CD4-positive, alpha-beta memory T cell (primary cell): ENCODE measurements at places on chromosomes 1 and 21. TPM values are rescaled to one million over a fixed set of nuclear protein-coding genes. Genes with fewer than 3 reads are reported as not detected.
A peak's percentile ranks its signal among the peaks of the same experiment; 100 is the strongest.

Gene DIO1
- not detected for total RNA-seq

Gene CD1B
- not detected for total RNA-seq

Gene TRIM17
- 0.69 TPM for total RNA-seq

Gene SH3BGR
- total RNA-seq = 2.4 TPM

Gene SLC16A4
- total RNA-seq = 0.90 TPM

Gene SELL
- total RNA-seq = 378 TPM

Gene NCMAP
- not detected for total RNA-seq

Gene RAD54L
- total RNA-seq = 1.0 TPM

Gene FLAD1
- 52.4 TPM for total RNA-seq

Gene NPHS2
- total RNA-seq = not detected

Gene UTP25
- total RNA-seq = 13.4 TPM

DNA sequence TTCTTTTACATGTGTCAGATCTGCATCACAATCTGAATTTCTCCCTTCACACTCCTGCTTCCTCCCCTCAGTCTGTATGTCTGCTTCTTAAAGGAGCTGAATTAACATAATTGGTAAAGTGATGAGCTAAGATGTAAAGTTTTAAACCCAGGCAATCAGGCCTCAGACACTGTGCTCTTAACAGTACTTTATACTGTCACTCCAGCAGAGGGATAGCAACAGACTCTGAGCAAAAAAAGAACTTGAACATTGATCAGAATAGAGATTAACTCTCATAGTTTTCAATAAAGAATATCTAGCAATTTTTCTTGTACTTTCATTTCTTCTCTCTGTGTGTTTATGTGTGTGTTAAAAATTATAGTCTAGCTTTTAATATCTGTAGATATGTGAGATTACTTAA lies 110.3 kb downstream of the DUSP10 start:
- DNase-seq = no peak

DNA sequence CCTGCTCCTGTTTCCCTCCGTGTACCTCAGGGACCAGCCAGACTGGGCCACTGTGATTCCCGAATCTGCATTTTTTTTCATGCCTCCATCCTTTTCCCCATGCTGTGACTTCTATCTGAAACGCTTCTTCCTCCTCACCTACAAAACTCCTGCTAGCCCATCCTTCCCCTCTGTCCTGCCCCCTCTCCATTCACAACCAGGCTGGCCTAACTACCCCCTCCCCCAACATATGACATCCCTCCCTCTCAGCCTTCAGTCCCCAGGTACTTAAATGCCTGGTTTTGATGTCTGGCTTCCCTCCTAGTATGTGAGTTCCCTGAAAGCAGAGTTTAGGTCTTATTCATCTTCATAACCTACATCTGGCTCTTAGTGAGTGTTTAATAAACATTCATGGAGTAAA lies 82.7 kb downstream of the TAS1R2 start:
- no peak for DNase-seq

GRCh38 chr1:103516693-103517092 lies 8.8 kb upstream of the RNPC3 start:
- no peak for DNase-seq

- DNase-seq = no peak
Observed at GRCh38 chr1:45569571-45569961, 14.3 kb upstream of the NASP start.

DNA sequence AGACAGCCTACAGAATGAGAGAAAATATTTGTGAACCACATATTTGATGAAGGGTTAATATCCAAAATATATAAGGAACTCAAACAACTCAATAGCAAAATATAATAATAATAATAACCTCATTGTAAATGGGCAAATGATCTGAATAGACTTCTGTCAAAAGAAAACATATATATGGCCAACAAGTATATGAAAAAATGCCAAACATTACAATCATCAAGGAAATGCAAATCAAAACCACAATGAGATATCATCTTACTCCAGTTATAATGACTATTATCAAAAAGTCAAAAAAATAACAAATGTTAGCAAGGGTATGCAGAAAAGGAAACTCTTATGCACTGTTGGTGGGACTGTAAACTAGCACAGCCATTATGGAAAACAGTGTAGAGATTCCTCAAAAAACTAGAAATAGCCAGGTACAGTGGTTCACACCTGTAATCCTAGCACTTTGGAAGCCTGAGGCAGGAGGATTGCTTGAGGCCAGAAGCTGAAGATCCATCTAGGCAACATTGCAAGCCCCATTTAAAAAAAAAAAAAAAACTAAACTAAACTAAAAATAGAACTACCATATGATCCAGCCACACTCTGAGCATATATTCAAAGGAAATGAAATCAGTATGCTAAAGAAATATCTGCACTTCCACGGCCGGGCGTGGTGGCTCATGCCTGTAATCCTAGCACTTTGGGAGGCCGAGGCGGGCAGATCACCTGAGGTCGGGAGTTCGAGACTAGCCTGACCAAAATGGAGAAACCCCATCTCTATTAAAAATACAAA lies 17.3 kb upstream of the TRIM67 start:
- DNase-seq = no peak

DNA sequence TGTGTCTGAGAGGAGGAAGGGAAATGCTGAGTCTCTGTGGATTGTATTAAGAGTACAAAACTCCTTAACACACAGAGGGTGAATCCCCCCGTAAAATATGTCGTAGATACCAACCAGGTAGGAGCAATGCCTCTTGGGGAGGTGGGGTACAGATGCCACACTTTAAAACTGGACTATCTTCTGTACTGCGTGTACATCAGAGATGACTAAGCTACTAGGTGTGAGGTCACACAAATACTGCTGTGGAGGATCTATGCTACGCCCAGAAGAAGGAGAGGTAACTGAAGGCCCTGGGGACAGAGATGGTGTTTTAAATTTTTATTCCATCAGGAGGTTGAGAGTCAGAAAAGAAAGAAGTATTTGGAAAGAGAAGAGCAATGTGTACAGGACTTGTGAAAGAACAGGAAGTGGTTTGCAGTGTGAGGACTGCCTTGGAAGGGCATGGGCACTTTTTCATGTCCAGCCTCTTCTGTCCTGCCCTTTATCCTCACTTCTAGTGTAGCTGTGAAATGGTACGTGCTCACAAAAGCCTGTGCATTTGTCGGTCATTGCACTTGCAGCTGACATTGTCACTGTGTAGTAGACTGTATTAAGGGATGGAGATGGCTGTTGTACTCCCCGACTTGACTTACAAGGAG lies 287.8 kb upstream of the CHRM3 start:
- no peak for DNase-seq

DNA sequence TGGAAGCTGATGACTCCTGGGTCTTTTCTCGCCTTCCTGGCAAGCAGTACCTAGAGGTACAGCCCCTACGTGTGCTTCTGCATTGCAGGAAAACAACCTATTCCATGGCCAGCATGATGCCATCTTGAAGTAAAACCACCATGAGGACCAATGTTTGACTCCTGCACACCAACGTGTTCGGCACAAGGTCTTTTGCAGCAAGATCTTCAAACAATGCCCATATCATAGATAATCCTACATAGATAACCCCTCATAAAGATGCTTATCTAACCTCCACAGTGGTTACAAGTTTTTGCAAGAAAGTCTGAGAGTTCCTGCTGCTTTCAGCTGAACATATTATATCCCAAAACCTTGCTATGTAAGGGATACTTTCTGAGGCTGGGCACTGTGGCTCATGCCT lies 141.1 kb upstream of the MAP1LC3C start:
- no peak for DNase-seq

GRCh38 chr21:38334866-38335265 lies 78.1 kb downstream of the KCNJ15 start:
- no peak for DNase-seq

GRCh38 chr1:206872139-206872538 lies 6.7 kb downstream of the IL20 start:
- no peak for DNase-seq

GRCh38 chr1:93021539-93022134 lies 57.4 kb upstream of the MTF2 start:
- peak; percentile 60 for DNase-seq

- DNase-seq = no peak
Observed at GRCh38 chr1:209109001-209109785, 474.3 kb upstream of the CAMK1G start.

DNA sequence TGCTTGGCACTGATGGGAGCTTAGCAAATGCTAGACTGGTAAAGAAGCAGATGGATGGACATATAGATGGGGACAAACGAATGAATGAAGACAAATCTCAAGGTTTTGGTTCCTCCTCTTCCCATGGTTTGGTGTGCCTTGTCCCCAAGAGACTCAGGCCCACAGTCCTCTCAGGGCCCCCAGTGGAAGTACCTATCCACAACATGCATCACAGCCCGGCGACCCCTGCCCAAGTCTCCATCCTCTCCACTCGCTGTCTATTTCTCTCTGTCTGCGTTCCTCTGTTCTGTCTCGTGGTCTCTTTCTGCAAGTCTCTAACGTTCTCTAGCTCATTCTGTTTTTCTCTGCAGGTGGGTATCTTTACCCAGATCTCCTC lies 85.8 kb downstream of the GLIS1 start:
- no peak for DNase-seq

DNA sequence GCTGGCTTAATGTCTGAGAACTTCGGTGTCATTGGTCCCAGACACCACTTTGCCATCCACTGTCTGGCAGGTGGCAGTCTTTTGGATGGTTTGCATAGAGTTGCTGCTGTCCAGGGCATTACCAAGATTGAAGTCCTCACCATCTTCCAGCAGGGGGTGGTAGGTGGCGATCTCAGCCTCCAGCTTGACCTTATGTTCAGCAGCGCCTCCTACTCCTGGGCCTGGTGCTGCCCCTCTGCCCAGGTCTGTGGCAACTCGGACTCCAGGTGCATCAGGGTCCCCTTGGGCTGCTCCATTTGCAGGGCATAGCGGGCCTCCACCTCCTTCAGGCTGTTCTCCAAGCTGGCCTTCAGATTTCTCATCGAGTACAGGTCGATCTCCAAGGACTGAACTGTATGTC lies 573.3 kb upstream of the NCAM2 start:
- DNase-seq = no peak

DNA sequence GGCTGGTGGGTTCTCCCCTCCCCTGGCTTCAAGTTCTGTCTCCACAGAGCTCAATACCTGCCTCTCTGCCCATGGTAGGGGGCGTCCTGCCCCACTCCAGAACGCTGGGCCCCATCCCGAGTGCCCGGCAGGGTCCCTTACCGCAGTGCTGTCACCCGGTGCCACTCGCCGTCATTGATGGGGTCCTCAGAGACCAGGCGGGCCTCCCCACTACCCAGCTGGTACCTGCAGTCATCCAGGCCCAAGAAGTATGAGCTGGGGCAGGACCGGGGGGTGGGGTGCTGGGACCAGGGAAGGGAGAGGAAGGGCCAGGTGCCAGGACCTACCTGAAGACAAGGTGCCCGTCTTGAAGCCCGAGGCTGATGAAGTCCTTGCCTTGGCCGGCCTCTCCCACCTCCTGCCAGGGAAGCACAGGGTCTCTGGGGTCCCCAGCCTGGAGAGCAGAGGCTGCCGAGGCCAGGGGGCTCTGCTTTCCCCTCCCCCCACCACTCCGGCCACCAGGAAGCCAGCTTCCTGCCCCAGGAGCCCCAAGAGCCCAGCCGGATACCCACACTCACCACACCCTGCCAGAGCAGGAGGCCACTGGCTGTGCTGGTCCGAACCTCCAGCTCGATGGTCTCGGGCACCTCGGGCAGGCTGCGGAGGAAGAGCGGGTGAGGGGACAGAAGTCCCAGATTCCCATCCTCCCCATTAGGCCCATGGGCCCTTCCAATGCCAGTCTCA lies 12.1 kb downstream of the LDLRAD2 start:
- no peak for DNase-seq

DNA sequence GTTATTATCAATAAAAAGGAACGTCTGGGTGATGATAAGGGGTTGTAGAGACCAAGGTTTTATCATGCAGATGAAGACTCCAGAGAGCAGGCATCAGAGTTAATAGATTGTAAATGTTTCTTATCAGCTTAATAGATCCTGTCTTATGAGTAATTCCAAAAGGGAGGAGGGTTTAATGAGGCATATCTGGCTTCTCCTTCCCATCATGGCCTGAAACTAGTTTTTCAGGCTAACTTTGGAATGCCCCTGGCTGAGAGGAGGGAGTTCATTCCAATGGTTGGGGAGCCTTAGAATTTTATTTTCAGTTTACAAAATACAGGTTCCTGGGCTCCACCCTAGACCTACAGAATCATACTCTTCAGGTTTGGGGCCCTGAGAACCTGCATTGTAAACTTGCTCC lies 13.5 kb downstream of the PLA2G2D start:
- no peak for DNase-seq

DNA sequence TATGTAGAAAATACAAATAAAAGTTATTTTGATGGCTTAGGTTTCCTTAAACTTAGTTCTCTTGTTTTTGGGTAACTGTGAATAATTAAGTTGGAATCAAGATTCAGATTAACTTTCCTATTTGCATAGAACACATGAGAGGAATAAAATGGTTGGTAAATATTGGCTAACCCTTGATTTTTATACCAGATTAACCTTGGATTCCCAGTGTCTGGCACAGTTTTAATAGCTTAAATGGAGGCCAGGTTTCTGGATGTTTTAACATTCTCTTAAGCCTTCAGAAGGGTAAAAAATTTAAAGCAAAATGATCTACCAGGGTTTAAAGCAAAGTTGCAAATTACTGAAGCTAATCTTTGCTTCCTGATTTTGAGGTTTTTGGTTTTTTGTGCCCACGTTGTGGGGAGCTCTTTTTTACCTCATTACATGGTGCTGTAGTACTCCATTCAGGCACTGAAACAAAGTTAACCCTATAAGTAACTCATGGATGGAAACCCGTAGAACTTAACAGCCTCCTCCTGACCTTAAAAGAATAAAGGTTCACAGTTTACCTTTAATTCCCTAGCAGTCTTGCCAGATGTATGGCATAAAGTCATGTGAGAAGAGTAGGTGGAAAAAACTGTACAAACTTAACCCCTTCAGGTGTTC lies 8.4 kb upstream of the SPATA1 start:
- DNase-seq = no peak

- no peak for DNase-seq
Observed at GRCh38 chr1:68270951-68271350, 38.6 kb upstream of the WLS start.

DNA sequence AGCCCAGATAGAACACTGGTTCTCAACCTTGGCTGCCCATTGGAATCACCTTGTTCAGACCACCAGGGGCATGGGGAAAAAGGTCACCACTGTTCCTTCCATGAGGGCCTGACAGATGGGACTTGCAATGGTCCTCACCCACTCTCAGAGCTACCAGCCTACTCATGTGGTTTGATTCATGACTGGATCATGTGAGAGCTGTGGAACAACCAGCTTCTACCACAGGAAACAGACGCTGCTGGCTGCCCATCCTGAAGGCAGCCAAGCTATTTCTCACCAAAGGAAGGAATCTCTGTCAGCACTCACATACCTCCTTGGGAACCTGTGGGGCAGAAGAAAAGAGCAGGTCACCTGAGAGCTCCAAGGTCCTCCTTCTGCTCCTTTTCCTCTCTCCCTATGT lies 53.6 kb downstream of the CAPN8 start:
- no peak for DNase-seq

DNA sequence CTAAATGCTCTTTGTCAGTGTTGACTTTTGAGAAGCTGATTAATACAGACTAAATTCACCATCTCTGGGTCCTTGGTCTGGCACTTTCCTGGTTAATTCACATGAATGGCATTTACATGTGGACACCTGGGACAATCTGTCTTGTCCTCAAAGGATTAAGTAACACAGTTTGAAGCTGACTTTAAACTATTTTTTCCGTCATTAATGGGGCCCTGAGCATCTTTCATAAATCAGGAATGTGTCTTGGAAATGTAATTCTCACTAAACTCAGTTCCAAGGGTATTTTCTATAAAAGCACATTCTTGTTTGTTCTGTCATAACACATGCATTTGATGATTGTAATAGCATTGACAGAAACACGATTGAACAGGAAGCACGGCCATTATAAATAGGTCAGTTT lies 26.7 kb upstream of the NBL1 start:
- DNase-seq = no peak
